Activated T-helper 1 cell treated with Interleukin-2 at 50 U/mL for 16 hours (primary cell): ENCODE measurements at places on chromosomes 16 and 17.

GRCh38 chr16:50263940-50264929, 2.1 kb upstream of the ADCY7 start:
- DNase-seq = no peak

- no peak for DNase-seq
Measured at GRCh38 chr16:27379919-27380318, 22.1 kb upstream of the IL21R start.

GRCh38 chr16:19130852-19131824, 17.4 kb downstream of the ITPRIPL2 start:
- DNase-seq = no peak

- no peak for DNase-seq
Measured at GRCh38 chr17:43367737-43368242, 31.0 kb upstream of the ARL4D start.
